ENCODE measurements at places on chromosomes 13 and 19. TPM values are rescaled to one million over a fixed set of nuclear protein-coding genes. Genes with fewer than 3 reads are reported as not detected.

F7 gene
- not detected for total RNA-seq

ZNF841 gene
- total RNA-seq, result 12.6 TPM

TFDP1 gene
- 121 TPM for total RNA-seq

METTL21C gene
- total RNA-seq, result not detected

ZNF560 gene
- 0.28 TPM for total RNA-seq

GARIN5A gene
- not detected for total RNA-seq

SLITRK6 gene
- total RNA-seq, result 2.3 TPM

ACP7 gene
- not detected for total RNA-seq

APOC4 gene
- total RNA-seq, result not detected

GRCh38 chr19:29610574-29611271 is 4.6 kb downstream of the POP4 start:
- peaks cover 4% of the 10 kb centered on the region for H3K27me3 ChIP-seq
- H3K36me3 ChIP-seq, result peaks cover 28% of the 10 kb centered on the region
- H3K4me1 ChIP-seq, result peaks cover 7% of the 10 kb centered on the region
- H3K27ac ChIP-seq, result peak overlapping the region; percentile 68
- DNase-seq, result peak; percentile 72

DNA sequence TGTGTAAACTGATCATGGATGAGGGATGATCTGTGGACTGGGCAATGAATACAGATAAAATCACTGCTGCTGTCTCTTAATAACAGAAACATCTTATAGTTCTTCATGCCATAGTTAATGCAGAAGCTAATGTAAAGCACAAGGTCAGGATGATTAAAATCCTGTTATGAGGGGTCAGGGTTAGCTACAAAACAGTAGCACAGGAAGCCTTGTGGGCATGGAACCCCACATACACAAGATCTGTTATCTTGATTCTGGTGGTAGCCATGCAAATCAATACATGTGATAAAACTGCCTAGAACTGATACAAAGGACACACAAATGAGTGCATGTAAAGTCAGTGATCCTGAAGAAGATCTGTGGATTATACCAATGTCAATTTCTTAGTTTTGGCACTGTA is 96.4 kb downstream of the KLF12 start:
- no peaks in the 10 kb centered on the region for H3K36me3 ChIP-seq
- no peak for DNase-seq
- no peak overlapping the region for H3K4me3 ChIP-seq
- H3K4me1 ChIP-seq, result peaks cover 21% of the 10 kb centered on the region
- no peaks in the 10 kb centered on the region for H3K27me3 ChIP-seq

GRCh38 chr13:39044536-39044935 is 6.3 kb downstream of the NHLRC3 start:
- no peak overlapping the region for H3K4me3 ChIP-seq
- H3K4me1 ChIP-seq, result peaks cover 10% of the 10 kb centered on the region
- no peak for DNase-seq
- no peak overlapping the region for H3K27ac ChIP-seq
- H3K36me3 ChIP-seq, result no peaks in the 10 kb centered on the region

DNA sequence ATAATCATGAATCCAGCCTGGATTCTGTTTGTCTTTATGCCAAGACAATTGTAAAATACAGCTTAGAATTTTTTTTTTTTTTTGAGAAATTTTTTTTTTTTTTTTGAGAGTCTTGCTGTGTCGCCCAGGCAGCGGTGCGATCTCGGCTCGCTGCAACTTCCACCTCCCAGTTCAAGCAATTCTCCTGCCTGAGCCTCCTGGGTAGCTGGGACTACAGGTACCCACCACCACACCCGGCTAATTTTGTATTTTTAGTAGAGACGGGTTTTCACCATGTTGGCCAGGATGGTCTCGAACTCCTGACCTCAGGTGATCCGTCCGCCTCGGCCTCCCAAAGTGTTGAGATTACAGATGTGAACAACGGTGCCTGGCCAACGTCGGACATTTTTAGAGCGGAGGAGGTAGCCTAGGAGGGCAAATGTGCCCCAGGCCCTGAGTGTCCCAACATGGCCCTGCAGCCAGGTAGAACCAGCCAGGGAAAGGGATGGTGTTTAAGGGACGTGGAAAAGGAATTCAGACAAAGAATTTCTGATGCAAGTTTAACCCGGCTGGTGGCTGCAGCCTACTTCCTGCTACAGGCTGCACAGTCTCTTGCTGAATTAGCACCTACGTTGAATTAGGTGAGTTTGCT is 89.8 kb downstream of the GNG7 start:
- no peak overlapping the region for H3K27ac ChIP-seq
- H3K4me1 ChIP-seq, result 0 out of 2 replicates have a peak, but pooled peaks cover 4% of the 10 kb centered on the region
- no peak overlapping the region for H3K4me3 ChIP-seq
- no peak for DNase-seq

DNA sequence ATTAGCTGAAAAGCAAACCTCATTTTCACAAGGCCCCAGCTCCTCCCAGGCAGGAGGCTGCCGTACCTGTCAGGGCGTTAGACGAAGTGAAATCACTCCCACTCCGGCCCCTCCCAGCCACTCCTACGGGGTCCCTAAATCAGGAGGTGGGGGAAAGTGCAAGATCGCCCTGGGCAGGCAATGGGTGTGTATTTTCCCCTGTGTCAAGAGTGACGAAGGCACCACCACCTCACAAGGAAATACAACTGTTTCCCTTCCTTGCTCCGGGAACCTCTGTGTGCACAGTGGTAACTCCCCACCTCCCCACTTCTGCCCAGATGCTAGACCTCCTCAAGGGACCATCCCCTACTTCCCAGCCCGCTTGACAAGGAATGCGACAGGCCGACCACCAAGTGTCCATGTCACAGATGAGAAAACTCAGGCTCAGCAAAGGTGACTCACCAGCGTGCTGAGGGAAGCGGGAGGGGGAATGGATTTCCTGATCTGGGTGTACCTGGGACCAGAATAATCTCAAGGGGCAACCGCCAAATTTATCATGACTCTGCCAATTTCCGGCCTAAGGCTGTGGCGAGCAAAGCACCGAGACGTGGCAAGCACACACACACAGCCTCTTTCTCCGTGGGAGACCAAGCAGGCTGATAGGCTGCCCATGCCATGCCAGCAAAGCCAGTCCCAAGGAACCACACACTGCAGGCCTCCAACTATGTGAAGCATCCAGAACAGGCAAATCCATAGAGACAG is 7.3 kb downstream of the PPP6R1 start:
- 0 out of 2 replicates have a peak, but pooled peaks cover 8% of the 10 kb centered on the region for H3K36me3 ChIP-seq
- no peak for DNase-seq
- no peaks in the 10 kb centered on the region for H3K27me3 ChIP-seq
- H3K27ac ChIP-seq, result peak overlapping the region; percentile 57
- H3K4me1 ChIP-seq, result peaks cover 51% of the 10 kb centered on the region
- no peak overlapping the region for H3K4me3 ChIP-seq

GRCh38 chr13:32669030-32669646 is 82.9 kb downstream of the PDS5B start:
- H3K27me3 ChIP-seq, result peaks cover 2% of the 10 kb centered on the region
- H3K4me1 ChIP-seq, result no peaks in the 10 kb centered on the region
- peak; percentile 33 for DNase-seq

DNA sequence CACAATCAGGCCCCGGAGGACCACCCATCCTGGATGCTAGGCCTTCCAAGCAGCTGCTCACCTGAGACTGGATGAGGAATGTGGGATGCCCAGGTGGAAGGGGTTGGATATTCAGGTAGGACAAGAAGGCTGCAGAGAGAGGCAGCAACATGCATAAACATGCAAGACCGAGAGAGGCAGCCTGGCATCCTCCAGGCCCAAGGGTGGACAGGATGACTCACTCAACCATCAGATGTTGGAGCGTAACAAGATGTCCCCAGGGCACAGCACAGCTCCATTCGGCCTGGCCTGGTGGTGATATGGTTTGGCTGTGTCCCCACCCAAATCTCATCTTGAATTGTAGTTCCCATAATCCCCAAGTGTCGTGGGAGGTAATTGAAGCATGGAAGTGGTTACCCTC is 10.0 kb upstream of the CABP5 start:
- H3K4me1 ChIP-seq, result peaks cover 5% of the 10 kb centered on the region
- peak; percentile 11 for DNase-seq
- H3K4me3 ChIP-seq, result no peak overlapping the region

DNA sequence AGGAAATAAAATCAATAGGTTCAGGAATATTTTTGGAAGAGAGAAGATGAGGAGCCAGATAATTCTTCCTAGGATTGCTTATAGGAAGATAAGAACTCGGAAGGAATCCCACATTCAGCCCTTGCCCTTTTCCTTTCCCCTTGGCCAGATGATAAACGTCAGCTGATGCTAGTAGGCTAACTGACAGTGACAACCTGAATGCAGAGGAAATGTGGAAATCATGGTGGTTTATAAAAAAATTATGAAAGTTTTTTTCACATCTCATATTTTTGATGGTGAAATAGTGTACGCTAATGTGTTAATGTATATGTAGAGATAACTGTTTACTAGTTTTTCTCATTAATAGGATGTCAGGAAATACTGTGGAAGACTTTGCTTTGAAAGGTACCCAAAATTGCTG is 56.9 kb downstream of the EDNRB start:
- DNase-seq, result no peak
- no peak overlapping the region for H3K27ac ChIP-seq
- H3K27me3 ChIP-seq, result no peaks in the 10 kb centered on the region
- no peaks in the 10 kb centered on the region for H3K36me3 ChIP-seq

GRCh38 chr19:51777570-51778462 is 16.8 kb downstream of the FPR2 start:
- H3K4me3 ChIP-seq, result peak overlapping the region; percentile 55
- peak; percentile 67 for DNase-seq
- H3K4me1 ChIP-seq, result peaks cover 12% of the 10 kb centered on the region
- no peak overlapping the region for H3K27ac ChIP-seq
- H3K36me3 ChIP-seq, result no peaks in the 10 kb centered on the region

DNA sequence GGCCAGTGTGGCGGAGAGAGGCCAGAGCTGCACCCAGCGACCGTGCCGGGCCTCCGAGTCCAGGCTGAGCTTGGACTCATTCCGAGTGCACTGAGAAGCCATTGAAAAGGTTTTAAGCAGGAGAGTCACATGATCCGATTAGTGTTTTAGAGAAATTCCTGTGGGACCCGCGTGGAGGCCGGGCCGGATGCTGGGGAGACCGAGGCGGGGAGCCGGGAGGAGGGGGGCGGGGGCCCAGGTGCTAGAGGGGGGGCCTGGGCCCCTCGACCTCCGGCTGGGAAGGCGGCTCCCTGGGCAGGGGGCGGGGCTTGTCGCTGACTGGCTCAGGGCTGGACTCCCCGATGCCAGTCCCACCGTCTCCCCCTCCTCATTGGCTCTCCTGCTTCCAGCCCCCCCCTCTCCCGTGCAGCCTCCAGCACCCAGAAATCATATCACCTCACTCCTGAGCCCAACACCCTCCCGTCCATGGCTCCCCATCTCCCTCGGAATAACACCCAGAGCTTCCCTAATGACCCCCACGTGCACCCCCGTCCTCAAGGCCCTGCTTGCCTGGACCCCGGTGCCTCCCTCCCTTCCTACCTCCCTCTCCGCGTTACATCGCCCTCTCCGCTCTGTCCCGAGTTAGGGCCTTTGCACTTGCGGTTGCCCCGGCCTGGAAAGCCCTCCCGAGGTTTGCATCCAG is 5.2 kb upstream of the ZNF579 start:
- peak; percentile 48 for DNase-seq
- peaks cover 5% of the 10 kb centered on the region for H3K27me3 ChIP-seq
- no peaks in the 10 kb centered on the region for H3K36me3 ChIP-seq
- H3K4me1 ChIP-seq, result peaks cover 33% of the 10 kb centered on the region
- peak overlapping the region; percentile 79 for H3K4me3 ChIP-seq

All from HFFc6 (cell line).